NCI-H1417 treated with DMSO at 0.1 percent for 48 hours (cell line): ENCODE measurements at places on chromosomes 2 and 18.

DNA sequence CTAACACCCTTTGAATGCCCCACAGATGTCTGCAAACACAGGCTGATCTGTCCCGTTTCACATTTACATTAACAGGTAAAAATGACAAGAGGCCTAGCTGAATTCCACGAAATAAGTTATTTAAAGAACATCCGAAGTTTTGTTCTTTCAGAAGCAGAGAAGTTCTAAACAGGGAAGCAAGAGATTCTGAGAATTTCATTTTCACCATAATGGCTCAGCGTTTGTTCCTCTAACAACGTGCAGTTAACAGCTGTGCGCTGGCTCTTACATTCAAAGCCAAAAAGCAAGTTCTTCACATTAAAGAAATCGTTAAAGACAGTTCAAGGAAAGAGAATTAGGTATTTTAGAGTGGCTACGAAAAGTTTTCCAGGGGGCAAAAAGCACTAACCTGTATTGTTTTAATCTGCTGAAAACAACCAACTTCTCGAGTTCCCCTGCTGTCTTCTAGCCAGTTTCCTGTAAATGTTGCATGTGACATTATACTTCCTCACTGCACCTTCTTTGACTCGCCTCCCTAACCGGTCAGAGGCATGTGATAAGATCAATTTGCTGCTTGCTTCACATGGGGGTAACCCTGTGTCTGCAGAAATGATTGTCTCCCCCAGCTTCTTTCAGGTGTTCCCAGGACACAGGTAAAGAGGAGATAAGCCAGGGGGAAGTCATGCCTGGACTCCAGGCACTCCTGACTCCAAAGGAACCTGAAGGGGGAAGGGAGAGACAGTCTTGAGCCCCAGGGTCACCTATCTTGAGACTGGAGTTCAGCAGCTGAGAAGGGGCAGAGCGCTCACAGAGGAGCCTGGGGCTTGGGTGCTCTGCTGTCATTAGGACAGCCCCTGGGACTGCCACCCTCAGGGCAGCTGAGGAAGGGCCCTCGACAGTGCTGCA lies 36.8 kb upstream of the WIPF1 start:
- no peak for DNase-seq

DNA sequence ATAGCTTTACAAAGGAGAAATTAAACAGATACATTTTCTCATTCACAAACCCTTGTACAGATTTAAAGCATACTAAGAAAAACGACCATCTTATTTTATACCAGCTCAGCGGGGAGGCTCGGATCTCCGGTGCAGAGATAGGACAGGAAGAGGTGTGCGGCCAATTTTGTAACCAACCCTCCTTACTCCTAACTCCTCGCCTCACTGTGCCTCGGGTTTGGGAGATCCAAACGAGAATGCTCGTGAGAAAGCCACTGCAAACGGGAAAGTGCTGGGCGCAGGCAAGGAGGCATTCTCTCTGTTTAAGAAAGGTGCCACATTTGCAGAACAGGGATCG lies 1.2 kb downstream of the KDSR start:
- DNase-seq, result no peak

DNA sequence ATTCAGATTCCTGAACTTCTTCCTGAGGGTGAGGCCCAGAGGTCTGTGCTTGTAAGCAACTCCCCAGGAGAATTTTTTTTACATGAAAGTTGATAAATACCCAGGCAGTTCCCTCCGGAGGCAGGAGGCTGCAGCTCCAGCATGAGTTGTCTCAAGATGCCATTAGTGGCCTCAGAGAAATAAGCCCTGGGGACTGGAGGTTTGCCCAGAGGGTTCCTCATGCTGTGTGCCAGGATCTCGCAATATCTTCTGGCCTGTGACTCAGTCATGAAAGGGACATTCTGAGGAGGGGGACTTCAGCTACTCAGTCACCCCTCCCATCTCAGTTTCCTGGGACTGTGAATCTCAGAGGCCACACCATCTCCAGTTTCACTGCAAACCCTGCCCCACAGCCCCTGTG lies 49.9 kb downstream of the LYPD1 start:
- no peak for DNase-seq

- DNase-seq, result no peak
Observed at GRCh38 chr2:176521878-176522670, 252.8 kb downstream of the MTX2 start.

DNA sequence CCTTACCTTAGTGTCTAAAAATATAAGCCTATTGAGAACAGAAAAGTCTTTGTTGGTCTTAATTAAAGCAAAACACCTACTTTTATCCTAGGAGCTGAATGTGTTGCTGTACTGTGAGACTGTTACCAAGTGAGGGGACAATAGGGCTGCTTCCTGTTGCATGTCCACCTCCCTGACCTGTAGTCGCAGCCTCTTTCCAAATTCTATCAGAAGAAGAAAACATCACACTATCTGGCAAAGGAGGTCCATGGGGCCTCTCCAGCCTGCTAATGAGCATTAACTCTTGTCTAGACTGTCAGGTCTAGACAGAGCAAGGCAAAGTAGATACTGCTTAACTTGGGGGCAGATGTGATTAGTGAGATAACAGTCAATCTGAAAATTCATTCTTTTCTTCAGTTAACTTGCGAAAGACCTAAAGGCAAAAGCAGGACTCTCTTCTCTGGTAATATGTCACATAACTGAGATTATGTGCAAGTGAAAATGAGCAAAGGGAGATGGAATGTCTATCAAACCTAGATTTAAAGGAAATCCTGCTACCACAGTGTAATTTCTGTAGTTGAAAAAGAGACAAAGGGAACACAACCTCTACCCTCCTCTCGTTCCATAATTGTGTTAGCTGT lies 66.9 kb downstream of the CDH20 start:
- no peak for DNase-seq

DNA sequence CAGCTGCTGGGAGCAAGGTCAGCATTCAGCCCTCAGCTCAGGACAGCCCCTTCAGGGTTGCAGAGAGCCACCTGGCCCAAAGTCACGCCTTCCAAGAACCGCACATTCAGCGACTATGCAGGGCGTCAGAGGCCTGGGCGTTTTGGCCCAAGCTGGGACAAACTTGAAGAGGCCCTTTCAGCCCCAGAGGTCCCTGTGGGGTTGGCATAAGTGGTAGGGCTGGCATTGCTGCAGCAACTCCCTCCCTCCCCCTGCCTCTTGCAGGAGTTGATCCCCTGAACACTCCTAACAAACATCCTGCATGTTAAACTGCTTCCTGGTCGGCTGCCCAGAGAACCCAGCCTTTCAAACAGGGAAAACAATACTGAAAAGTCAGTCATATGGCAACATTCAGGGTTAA lies 192.9 kb upstream of the SMAD2 start:
- no peak for DNase-seq

DNA sequence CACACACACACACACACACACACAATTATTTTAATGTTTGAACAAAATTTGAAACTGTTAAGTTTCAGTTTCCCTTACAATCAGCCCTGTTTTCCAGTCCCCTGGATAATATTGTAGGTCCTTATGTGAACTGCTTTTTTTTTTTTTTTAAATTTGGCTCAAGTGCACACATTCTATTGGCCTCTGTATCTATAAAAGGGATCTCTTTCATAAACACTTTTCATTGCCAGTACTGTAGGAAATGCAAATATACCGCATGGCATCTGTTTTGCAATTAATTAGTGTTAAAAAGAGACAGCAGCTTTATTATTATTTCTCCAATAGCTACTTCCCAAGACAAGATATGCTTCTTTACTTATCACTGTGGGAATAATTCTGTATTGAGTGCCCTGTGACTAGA lies 738.7 kb downstream of the EPHA4 start:
- no peak for DNase-seq

DNA sequence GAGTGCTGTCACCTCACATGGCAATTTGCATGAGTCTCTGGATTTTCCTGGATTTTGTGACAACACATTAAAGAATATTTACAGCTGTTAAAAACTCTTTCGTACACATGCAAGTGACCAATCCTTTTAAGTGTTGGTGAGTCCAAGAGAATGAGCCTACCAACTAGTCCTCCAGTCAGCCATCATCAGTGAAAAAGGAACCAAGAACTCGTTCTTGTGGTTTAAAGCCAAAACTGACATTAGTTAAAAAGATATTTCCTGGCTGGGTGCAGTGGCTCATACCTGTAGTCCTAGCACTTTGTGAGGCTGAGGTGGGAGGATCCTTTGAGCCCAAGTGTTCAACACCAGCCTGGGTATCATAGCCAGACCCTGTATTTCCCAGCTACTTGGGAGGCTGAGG lies 215.4 kb upstream of the ITGA4 start:
- no peak for DNase-seq

DNA sequence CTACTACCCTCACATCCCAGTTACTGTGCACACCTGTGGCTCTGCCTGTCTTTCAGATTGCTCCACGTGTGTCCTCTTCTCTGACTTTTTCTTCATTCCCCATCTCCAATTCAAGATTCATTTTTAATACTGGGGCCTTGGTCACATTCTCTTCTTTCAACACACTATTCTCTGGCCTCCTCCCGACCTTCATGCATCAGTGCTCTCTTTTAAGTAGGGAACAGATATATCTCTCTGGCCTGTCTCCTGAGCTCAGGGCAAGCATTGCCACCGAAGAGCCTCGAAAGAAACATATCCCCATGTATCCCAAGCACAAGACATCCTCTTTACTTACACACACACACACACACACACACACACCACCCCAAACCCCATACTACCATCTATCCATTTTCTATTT lies 21.6 kb upstream of the PAX8 start:
- DNase-seq, result no peak

DNA sequence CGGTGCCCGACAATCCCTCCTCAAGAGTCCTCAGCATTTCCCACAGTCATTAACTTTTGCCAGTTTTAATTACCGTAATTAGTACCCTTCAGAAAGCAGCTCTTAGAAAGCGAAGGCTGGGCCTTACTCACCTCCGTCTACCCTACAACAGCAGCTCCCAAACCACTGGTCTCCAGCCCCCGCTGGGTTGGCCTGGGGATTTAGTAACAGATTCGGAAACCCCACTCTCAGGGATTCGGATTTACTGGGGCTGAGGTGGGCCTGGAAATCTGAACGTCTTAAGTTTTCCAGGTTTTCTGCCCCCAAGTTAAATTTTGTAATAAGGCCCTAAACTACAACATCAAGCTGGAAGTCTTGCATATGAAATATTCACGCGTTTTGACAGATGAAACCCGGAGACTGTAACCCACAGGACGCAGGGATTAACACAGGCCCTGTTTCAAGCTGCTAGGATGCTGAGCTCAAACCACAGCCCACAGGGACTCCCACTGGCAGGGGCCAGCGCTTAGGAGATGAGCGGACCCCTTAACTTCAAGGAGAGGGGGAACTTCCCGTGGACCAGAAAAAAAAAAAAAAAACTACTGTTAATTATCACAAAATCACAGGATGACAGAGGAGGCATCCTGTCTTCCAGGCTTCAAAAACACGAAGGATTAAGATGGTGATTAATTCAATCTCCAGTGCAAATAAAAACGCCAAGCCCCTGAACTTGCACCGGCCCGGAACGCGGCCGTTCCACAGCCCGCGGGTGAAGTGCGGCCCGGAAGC lies 985 bp downstream of the ILKAP start:
- DNase-seq, result no peak

DNA sequence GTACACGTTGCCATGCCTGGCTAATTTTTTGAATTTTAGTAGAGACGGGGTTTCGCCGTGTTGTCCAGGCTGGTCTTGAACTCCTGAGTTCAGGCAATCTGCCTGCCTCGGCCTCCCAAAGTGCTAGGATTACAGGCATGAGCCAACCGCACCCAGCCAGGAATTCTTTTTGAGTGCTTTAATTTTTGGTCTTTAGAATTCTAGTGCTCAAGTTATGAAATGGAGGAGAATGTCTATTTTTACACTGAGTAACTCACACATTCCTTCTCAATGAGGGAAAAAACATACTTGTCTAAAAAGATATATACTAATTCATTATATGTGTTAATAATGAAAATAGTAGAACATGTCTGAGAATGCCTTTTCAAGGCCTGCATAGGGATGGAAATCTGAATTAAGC lies 8.5 kb downstream of the ZNF396 start:
- DNase-seq, result no peak

DNA sequence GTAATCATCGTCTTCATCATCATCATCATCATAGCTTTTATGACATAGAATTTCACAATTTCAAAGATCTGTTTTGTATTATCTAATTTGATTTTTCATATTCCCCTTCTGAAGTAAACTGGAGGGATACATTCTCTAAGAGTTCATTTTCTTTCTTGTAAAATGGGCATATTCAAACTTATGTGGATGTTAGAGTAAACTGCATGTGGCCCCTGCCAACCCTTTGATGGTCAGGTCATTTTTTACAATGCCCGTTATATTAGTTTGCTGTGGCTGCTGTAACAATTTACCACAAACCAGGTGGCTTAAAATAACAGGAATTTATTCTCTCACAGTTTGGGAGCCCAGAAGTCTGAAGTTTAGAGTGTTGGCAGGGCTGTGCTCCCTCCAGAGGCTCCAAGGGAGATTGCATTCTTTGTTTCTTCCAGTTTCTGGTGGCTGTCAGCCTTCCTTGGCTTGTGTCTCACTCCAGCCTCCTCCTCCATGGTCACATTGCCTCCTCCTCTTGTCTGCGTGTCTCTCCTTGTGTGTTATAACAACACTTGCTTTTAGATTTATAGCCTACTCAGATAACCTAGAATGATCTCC lies 127.5 kb upstream of the MMADHC start:
- no peak for DNase-seq

- no peak for DNase-seq
Observed at GRCh38 chr2:11774600-11774999, 28.2 kb downstream of the LPIN1 start.

DNA sequence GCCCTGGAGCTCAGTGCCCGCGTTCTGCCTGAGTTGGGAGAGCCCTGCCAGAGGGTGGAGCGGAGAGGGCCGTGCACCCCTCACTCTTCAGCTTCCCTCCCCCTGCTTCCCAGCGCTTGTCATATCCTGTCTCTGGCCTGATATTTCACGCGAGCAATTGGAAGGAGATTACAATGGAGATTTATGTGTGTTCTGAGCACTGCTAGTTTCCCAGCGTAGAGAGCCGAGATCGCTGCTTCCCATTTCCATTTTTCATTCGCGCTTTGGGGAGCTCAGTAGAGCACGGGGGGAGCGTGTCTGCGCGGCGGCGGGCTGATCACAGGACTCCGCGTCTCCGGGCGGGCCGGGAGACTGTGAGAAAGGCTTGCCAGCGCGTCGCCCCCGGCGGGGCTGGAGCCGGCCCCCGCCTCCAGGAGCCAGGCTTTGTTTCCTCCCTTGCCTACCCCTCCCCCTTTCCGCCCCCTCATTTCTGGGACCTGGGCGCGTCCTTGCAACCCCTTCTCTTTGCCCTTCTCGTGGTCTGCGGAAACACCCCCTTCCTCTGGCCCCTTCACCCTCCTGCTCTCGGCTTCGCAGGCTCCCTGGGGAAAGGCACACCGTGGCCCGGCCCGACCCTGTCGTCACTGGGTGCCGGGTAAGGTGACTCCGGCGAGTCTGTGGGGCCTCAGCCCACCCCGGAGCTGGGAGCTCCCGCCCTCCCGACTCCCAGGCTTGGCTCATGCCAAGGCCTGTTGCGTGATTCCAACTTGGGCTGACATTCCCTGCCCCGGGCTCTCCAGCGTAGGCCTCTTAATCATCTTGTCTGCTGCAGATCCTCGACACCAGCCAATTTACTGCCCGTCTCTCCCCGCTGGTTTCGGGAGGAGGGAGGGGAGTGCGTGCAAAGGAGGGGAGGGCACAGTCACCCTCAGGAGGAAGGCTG lies 5.8 kb downstream of the DLX2 start:
- no peak for DNase-seq
